Common myeloid progenitor, CD34-positive (primary cell): ENCODE measurements at places on chromosomes 1 and 21.
A peak's percentile ranks its signal among the peaks of the same experiment; 100 is the strongest.

- peaks cover 3% of the 10 kb centered on the region for H3K4me1 ChIP-seq
- no peaks in the 10 kb centered on the region for H3K36me3 ChIP-seq
- H3K27ac ChIP-seq = no peak overlapping the region
Measured at GRCh38 chr1:3695326-3696217, 43.3 kb downstream of the TP73 start.

DNA sequence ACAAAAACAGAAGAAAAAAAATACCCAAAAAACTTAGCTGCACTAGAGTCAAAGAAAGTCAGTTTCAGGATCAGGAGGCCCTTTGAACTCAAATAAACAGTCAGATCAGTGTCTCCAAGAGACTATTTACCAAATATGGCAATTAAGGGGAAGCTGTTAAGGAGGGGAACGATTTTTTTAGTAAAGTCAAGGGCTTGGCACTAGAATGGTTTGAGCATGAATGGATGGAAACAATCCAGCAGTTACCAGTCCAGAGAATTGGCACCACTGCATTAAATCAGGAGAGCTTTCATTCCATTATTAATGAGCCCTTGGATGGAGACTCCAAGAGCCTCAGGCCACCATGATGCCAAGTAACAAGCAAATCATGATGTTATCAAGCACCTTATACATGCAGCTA lies 7.2 kb downstream of the TRAPPC3 start:
- no peak overlapping the region for H3K4me3 ChIP-seq
- peaks cover 5% of the 10 kb centered on the region for H3K36me3 ChIP-seq
- no peak for DNase-seq
- no peaks in the 10 kb centered on the region for H3K27me3 ChIP-seq
- H3K27ac ChIP-seq = no peak overlapping the region
- H3K4me1 ChIP-seq = peaks cover 2% of the 10 kb centered on the region

- no peak overlapping the region for H3K27ac ChIP-seq
- no peak for DNase-seq
- H3K27me3 ChIP-seq = no peaks in the 10 kb centered on the region
- no peak overlapping the region for H3K4me3 ChIP-seq
- H3K36me3 ChIP-seq = peaks cover 4% of the 10 kb centered on the region
Measured at GRCh38 chr1:227748496-227749182, 13.4 kb downstream of the SNAP47 start.

GRCh38 chr1:196196486-196196885 lies 411.8 kb downstream of the KCNT2 start:
- no peaks in the 10 kb centered on the region for H3K27me3 ChIP-seq
- H3K4me1 ChIP-seq = no peaks in the 10 kb centered on the region
- no peak overlapping the region for H3K27ac ChIP-seq
- H3K36me3 ChIP-seq = no peaks in the 10 kb centered on the region
- H3K4me3 ChIP-seq = no peak overlapping the region

DNA sequence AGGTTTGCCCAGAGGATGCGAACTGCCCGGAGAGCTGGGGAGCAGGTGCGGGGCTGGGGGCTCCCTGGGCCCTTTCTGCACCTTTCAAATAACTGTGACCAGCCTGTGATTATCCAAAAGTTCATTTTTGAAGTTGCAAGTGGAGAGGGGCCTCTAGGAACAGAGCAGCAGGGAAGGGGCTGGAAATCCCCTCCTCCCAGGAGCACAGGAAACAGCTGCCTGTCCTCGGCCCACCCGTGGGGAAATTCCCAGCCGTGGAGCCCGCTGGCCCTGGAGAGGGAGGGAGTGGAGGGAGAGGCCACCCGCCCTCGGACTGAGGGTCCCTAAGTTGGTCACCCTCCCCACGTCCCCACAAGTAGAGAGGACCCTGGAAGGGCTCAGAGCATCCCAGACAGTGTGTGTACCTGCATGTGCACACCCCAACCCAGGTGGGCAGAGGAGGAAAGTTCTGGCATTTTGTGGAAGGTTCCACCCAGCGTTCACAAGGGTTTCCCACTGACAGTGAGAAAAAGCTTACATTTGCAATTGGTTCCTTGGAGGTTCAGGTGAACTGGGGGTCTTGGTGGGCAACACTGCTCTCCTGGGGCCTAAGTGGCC lies 1.2 kb upstream of the TNFRSF4 start:
- peak; percentile 50 for DNase-seq
- H3K36me3 ChIP-seq = peaks cover 42% of the 10 kb centered on the region
- H3K27ac ChIP-seq = no peak overlapping the region
- no peaks in the 10 kb centered on the region for H3K27me3 ChIP-seq

DNA sequence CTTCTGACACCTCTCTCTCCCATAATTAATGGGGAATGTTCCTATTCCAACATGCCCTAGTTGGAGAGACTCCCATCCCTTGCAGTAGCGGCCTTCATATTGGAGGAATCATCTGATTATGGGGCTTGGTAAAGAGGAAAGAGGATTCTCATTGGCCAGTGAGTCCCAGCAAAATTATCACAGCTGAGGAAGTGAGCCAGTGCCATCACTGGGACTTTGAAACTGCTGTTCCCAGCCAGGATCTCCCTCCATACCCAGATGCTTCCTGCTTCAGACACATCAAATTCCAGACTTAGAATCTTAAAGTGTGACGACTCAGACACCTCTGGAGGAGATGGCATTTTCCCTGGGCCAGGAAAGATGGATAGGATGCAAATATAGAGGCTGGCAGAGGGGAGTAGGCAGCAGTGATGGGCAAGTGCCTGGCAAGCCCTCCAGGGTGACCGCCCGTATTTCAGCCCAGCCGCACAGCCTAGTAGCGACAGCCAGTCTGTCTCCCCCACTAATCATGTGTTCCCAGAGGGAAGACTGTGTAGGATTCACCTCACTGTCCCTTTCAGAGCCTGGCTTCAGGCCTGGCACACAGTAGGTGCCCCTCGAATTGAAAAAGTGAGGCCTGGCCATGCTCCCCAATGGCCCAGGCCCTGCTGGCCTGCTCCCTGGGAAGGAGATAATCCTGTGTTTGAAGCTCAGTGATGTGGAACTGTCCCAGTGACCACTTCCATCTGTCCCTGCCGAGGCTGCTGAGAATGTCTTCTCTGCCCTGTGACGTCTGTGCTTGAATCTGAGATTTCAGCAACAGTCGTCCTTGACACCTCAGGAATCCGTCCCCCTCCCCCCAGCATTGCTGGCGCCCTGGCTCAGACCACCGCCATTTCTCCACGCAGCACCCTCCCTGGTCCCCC lies 41.2 kb upstream of the MAGOH start:
- H3K27me3 ChIP-seq = no peaks in the 10 kb centered on the region
- peaks cover 44% of the 10 kb centered on the region for H3K36me3 ChIP-seq
- no peak for DNase-seq

DNA sequence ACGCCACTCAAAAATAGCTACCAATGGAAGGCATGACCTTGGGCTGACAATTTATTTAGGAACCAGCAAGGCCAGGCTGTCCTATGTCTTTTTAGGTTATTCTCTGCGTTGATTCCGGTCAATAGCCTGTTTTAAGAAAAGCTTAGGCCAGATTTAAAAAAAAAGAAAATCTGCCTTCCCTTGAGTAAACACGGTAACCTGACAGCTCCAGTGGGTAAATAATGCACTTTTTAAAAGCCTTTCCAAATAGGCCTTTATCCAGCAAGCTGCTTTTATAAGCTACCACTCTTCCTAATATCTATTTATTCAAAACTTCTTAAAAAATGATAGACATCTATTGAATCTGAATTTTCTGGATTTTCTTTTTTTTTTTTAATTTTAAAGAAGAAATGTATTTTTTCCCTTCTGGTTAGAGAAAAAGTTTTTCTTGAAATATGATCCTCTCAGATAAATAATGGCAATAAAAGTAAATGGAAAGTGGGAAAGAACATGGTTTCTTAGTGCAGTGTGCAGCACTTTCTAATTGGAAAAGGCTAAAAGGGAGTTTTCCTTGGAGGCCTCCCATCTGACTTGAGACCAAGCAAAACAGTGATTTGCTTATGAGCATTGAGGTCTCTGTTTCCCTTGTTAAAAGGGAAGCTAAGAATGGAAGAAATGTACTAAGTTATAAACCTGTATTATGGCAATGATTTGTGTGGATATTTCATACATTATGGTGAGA lies 281.0 kb upstream of the RUNX1 start:
- H3K27me3 ChIP-seq = no peaks in the 10 kb centered on the region
- H3K4me3 ChIP-seq = no peak overlapping the region
- no peak for DNase-seq
- H3K4me1 ChIP-seq = no peaks in the 10 kb centered on the region

GRCh38 chr1:234260578-234260977 lies 112.7 kb upstream of the COA6 start:
- no peak overlapping the region for H3K27ac ChIP-seq
- DNase-seq = no peak
- peaks cover 3% of the 10 kb centered on the region for H3K4me1 ChIP-seq
- H3K36me3 ChIP-seq = no peaks in the 10 kb centered on the region
- H3K27me3 ChIP-seq = no peaks in the 10 kb centered on the region

DNA sequence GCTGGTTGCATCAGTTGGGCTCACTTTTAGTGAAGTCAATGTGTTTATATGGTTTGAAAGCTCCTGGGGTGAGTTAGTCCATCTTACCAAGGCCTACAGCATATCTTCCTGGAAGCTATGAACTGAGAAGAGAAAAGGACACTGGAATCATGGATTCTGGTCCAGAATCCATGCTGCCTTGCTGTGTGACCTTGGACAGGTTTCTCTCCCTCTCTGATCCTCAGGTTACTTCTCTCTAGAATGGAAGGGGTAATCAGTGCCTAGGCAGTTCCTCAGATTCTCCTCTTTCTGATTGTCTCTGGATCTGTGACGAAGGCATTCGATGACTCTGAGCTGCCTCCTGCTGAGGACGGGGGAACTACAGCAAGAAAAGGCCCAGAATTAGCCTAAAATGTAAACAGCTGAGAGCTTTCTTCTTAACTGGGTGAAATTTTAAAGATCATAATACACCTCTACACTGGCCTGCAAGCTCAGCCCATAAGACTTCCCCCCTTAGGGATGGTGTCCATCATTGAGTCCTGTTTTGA lies 425.0 kb upstream of the VAMP3 start:
- DNase-seq = no peak
- H3K4me1 ChIP-seq = no peaks in the 10 kb centered on the region
- H3K4me3 ChIP-seq = no peak overlapping the region
- no peak overlapping the region for H3K27ac ChIP-seq
- H3K36me3 ChIP-seq = no peaks in the 10 kb centered on the region

DNA sequence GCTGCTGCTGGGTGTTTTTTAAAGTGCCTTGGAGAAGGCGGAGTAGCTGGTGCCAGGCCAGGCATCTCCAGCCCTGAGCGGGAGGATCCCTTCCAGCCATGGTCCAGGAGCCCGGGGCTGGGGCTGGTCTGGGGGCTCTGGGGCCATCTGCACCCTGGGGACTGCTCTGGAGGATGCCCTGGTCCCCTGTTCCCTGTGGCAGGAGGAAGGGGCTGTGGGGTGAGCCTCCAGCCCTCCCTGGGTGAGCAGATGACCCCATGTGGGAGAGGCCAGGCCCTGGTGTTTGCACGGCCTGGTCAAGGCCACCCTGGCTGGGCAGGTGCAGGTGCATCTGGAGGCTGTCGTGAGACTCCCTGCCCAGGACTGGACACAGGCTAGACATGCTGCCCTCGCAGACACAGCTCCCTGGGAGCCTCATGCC lies 56.7 kb downstream of the SLX9 start:
- H3K27me3 ChIP-seq = no peaks in the 10 kb centered on the region
- no peak overlapping the region for H3K27ac ChIP-seq
- DNase-seq = no peak
- H3K36me3 ChIP-seq = no peaks in the 10 kb centered on the region

DNA sequence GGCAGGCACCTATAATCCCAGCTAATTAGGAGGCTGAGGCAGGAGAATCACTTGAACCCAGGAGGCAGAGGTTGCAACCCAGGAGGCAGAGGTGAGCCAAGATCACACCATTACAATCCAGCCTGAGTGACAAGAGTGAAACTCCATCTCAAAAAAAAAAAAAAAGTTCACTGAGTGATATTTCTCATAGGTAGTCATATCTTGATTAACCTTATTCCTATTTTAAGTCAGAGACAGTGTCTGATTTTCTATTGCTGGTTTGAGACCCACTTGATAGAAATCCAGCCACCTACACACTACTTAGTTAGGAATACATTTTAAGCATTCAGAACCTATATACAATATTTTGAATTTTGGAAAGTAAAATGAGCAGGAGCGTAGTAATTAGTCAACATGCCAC lies 357.4 kb upstream of the ADGRL2 start:
- H3K27me3 ChIP-seq = no peaks in the 10 kb centered on the region
- H3K27ac ChIP-seq = no peak overlapping the region
- no peak overlapping the region for H3K4me3 ChIP-seq
- no peaks in the 10 kb centered on the region for H3K4me1 ChIP-seq
- DNase-seq = no peak

GRCh38 chr1:156704930-156705320 lies 458 bp downstream of the CRABP2 start:
- peaks cover 33% of the 10 kb centered on the region for H3K27me3 ChIP-seq
- no peaks in the 10 kb centered on the region for H3K36me3 ChIP-seq
- no peaks in the 10 kb centered on the region for H3K4me1 ChIP-seq
- H3K4me3 ChIP-seq = peak overlapping the region; percentile 4

DNA sequence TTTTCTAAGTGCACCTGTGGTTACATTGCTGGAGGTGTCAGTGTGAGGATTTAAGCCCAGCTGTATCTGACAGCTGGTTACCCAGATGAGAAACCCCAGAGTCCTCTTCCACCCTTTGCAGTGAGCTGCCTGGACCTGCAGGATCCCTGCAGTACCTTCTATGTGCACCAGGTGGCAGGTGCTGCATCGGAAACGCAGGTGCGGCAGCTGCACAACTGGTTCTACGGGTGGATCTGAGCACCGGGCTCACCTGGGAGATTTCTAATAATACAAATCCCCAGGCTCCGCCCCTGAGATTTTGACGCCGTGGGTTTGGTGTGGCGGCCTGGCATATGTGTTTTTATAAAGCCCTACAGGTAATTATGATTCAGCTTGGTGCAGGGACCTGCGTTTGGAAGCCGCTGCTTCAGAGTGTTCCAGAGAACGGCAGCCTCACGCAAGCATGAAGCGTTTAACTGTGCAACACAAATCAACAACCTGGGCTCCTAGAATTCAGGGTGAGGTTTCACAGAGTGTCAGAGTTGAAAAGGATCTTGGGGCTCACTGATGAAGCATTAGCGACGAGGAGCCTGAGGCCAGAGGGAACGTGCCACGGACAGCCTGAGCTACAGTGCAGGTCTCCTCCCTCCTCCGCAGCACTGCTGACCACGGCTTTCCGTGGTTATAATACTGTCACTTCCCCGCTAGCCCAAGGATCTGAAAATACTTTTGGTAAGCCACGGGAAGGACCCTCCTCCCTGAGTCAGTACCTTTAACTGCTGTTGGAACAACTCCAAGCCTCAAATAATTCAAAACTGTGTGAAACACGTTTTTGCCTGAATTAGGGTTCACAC lies 96.7 kb upstream of the TRABD2B start:
- H3K36me3 ChIP-seq = no peaks in the 10 kb centered on the region
- peaks cover 5% of the 10 kb centered on the region for H3K4me1 ChIP-seq
- peaks cover 8% of the 10 kb centered on the region for H3K27me3 ChIP-seq

- no peaks in the 10 kb centered on the region for H3K27me3 ChIP-seq
- no peaks in the 10 kb centered on the region for H3K36me3 ChIP-seq
- no peak overlapping the region for H3K4me3 ChIP-seq
- no peak overlapping the region for H3K27ac ChIP-seq
Measured at GRCh38 chr1:22572818-22573217, 9.5 kb downstream of the EPHA8 start.

- no peak overlapping the region for H3K27ac ChIP-seq
- H3K27me3 ChIP-seq = no peaks in the 10 kb centered on the region
- H3K4me3 ChIP-seq = peak overlapping the region; percentile 51
- H3K36me3 ChIP-seq = no peaks in the 10 kb centered on the region
Measured at GRCh38 chr1:245166471-245166885, 11.7 kb downstream of the KIF26B start.

GRCh38 chr1:222420633-222421032 lies 127.3 kb downstream of the HHIPL2 start:
- no peaks in the 10 kb centered on the region for H3K27me3 ChIP-seq
- no peak overlapping the region for H3K4me3 ChIP-seq
- H3K27ac ChIP-seq = no peak overlapping the region
- H3K36me3 ChIP-seq = no peaks in the 10 kb centered on the region
- peak; percentile 30 for DNase-seq
- H3K4me1 ChIP-seq = peaks cover 5% of the 10 kb centered on the region
